Activated CD8-positive, alpha-beta memory T cell treated with anti-CD3 and anti-CD28 coated beads for 1 hour (primary cell): ENCODE measurements at places on chromosomes 4 and X.

- DNase-seq: no peak
These were observed 12.7 kb upstream of the STARD8 start for GRCh38 chrX:68634649-68635227.

- DNase-seq: no peak
These were observed 720 bp upstream of the STK26 start for GRCh38 chrX:132022198-132022966.

DNA sequence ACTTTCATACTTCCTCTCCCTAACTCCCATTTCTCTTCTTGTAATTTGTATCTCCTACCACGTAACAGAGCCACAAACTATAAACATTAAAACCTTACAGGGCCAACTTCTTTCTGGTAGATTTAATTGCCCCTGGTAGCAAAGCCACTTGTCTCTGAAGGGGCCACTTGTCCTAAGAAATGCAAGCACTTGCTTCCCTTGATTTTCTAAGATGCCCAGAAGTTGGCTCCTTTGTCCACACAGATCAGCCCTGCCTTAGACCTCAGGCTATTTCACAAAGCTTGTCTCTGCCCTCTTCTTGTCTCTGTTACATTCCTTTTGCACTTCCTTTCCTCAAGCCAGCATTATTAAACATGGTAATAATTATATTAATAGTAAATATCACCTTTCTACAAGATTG, 80.6 kb upstream of the CXXC4 start:
- no peak for DNase-seq

- no peak for DNase-seq
These were observed at the start of gene CLGN for GRCh38 chr4:140427106-140427918. Gene CLGN (minus strand): TSS chr4:140427648. CDS start chr4:140413078, 14,570 bp downstream.

GRCh38 chr4:26576231-26576739, 7.6 kb upstream of the TBC1D19 start:
- no peak for DNase-seq

DNA sequence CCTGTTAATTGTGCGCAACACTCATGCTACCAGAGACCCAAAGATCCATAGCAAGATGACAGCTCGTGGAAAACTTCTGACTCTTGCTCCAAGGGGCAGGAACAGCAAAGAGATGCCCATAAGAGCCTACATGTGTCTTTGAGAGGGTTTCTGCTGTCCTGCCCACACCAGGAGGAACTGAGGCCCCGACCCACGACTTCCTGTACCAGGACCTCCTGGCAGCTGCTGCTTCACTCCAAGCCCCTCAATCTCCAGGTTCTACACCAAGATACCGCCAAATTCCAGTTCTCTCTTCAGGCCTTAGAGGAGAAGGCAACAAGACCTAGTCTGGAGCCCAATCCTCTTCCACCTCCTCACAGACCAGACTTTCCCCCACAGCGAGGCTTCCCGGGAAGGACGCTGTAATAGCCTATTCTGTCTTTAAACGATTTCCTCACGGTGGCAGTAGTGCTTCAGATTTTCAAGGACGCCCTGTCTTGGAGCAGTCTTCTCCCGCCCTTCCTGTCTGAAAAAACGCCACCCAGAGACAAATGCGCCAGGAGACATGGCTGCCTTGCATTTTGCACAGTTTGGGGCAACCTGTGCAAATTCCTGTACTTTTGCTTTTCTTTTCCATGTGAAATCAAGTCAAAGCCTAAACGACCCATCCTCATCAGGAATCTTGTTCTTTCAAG, 230.2 kb upstream of the STK26 start:
- peak; percentile 73 for DNase-seq

- no peak for DNase-seq
These were observed 425.2 kb upstream of the FTHL17 start for GRCh38 chrX:31497086-31497485.

GRCh38 chrX:121949041-121949760, 901.8 kb downstream of the GLUD2 start:
- DNase-seq: no peak

DNA sequence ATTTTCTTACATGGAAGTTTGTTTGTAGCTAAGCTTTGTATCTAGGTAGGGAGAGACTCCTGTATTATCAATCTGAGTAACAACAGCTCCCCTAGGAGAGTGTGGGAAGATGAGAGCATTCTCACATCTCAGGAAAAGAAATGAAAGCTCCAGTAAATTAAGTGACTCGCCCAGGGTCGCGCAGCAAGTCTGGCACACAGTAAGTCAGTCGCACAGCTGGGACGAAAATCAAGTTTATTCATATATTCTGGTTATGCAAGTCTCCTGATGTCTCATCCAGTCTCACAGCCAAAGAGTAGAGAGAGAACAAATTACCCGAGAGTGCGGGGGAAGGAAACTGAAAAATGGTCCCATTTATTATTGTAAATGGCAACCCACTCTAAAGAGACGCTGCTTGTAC, 216.1 kb downstream of the STK32B start:
- DNase-seq: no peak

- DNase-seq: no peak
These were observed 1567.9 kb downstream of the ARAP2 start for GRCh38 chr4:34676400-34676799.

- no peak for DNase-seq
These were observed 206.8 kb downstream of the SMARCA1 start for GRCh38 chrX:129316461-129316860.
